Epithelial cell of prostate (primary cell): ENCODE measurements at places on chromosomes 7 and 10.
A peak's percentile ranks its signal among the peaks of the same experiment; 100 is the strongest.

DNA sequence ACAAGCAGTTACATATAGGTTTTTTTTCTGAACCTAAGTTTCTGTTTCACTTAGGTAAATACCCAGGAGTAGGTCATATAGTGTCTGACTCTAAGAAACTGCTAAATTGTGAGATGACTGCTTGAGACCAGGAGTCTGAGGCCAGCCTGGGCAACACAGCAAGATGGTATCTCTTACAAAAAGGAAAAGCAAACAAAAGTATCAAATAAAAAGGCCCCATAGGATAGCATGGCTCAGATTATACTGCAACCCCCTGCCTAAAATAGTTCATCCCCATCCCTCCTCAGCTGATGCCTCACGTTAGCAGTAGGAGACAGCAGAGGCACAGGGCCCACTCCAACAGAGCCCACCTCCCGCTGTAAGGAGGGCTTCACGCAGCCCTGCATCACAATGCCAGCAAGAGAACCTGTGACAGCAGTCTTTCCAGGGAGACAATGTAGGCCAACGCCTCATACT is 90.3 kb downstream of the SRPK2 start:
- DNase-seq = no peak

DNA sequence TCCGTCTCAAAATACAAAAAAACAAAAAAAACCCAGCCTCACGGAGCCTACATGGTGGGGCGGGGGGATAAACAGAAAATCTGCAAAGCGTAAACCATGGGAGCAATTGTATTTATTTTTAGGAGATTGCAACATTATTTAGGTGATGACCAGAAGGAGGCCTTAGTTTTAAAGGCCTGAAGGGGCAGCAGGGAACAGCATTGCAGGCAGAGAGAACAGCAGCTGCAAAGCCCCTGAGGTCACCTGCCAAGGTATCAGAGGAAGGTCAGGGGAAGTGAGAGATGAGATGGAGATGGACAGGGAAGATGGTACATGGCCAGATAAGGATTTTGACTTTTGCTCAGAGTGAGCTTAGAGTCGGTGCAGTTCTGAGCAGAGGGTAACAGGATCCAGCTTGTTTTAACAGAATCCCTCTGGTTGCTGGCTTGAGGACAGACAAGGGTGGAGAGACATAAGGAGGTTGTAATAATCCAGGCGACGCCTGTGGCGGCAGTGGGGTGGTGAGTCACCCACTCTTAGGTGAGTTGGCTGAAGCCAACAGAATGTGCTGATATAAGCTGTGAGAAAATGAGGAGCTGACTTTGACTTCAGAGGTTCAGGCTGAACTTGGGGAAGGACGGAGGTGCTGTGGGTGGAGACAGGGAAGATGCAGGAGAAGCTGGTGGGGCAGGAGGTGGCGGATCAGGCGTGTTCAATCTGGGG is 82.3 kb upstream of the GTF2I start:
- peak; percentile 83 for DNase-seq

DNA sequence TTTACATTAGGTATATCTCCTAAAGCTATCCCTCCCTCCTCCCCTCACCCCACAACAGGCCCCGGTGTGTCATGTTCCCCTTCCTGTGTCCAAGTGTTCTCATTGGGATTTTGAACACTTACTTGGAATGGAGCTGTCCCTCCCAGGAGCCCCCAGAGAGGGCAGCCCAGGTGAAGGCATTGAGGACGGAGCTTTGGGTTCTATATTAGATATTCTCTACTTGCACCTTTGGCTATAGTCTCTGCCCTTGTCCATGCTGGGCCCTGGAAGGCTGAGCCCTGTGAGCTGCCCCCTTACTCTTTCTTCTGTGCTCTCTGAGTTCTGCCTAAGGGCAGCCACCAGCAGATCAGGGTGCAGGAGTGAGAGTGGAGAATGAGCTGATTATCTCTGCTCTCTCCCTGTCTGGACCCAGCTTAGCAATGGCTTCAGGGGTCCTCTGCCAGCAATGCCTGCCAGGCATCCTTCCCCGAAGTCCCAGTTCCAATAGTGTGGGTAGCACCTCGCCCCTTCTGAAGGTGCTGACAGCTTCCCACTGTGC is 11.2 kb downstream of the ADRA2A start:
- no peak for DNase-seq

DNA sequence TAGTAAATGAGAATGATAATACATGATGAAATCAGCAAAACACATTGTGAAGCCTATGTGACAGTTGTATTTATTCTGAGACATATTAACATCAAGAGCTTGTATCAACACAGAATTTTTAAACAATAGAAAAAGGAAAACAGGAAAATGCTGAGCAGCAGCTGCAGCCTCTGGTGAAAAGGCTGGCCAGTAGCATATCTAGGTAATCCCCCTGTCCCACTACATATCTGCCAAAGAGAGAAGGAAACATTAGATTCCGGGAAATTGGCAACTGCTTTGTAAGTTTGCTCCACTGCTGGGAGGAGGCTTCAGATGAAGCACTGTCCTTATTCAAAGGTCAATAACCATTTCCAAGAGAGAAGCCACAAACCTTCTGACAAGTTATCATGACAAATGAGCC is 89.4 kb downstream of the RALA start:
- DNase-seq = no peak

DNA sequence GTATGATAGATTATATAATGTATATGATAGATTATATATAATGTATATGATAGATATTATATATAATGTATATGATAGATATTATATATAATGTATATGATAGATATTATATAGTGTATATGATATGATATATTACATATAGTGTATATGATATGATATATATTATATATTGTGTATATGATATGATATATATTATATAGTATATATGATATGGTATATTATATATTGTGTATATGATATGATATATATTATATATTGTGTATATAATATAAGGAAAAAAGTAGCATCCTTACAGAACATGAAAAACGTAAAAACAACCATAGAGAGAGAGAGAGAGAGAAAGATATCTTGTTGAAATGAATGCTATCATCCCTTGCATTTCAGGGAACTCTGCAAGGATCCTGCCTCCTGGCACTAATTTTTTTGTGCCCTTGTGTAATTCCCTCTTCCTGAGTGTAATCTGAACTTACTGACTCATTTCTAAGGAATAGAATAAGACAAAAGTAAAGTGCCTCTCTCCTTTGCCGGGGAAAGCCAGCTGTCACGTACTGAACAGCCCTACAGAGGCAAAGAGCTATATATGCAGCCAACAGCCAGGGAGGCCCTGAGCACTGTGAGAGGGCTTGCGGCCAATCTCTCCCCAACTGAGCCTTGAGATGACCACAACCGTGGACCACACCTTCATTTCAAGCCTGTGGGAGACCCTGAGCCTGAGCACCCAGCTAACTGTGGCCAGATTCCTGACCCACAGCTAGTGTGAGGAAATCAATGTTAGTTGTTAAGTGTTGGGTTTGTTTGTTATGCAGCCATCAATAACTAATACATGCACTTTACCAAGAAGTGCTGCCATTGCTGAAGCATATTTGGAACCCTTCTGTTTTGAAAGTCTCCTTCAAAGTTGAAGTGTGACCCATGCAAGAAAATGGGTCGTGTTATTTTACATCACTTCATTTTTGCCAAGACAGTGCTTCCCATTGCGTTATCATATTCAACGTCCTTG is 61.1 kb upstream of the EZH2 start:
- no peak for DNase-seq

DNA sequence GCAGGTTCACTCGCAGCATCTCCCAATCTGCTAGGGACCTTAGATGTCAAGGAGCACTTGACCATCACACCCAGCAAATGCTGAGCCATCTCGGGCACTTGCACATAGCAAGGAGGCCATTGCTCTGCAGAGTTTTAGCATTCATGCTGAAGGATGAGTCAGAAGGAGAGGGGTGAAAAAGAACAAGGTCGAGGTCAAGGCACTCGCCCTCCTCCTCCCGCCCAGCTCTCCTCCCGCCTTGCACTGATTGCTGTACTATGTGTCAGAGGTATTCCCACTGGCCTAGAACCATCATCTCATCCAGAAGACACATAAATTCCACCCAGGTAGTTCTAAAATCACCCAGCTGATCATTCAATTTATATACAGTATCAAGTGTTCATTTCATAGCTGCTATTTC is 255.1 kb upstream of the SP4 start:
- no peak for DNase-seq

GRCh38 chr7:42460933-42461332 is 223.9 kb upstream of the GLI3 start:
- no peak for DNase-seq

DNA sequence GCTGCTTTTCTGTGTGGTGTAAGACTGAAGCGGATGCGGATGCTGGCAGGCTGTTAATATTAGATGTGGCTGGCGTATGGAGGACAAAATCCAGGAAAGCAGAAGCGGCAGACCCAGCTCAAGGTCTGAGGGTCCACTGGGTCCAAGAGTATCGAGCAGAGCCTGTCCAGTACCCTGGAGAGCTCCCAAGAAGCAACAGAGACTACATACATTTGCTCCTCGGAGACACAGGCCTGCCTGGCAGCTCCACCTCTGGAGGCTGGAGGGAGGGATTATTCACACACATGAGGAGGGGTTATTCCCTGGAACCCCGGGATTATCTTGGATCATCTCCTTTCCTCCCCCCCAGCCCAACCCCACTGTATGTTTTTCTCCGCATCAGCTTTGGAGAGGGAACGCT is 31.3 kb upstream of the LOXL4 start:
- no peak for DNase-seq

DNA sequence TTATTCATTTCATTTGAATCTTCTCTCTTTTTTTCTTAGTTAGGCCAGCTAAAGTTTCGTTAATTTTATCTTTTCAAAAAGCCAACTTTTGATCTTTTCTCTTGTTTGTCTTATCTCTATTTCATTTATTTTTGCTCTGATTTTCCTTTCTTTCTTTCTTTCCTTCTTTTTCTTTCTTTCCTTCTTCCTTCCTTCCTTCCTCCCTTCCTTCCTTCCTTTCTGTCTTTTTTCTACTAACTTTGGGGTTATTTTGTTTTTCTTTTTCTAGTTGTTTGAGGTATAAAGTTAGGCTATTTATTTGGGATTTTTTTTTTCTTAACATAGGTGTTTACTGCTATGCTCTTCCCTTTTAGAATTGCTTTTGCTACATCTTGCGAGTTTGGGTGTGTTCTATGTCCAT is 13.2 kb upstream of the ASB15 start:
- DNase-seq = no peak
